ENCODE measurements at places on chromosomes 11 and 22.

GRCh38 chr11:81380395-81380794 lies 1353.3 kb downstream of the FAM181B start:
- no peak for DNase-seq

DNA sequence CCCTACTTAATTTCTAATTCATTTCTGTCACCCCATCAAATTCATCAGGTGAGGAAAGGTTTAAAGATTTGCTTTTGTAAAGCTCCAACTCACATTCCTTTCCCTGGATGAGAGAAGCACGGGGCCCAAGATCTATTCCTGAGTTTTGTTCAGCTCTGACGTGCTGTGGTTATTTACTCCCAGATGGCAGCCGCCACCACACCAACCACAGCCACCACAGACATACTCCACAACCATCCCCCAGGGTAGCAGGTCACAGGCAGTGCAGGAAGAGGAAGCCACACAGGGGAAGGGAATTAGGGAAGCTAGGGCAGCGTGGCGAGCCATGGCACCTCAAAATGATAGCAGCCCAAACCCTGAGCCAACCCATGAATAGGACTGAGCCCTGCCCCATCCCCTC lies 63.5 kb upstream of the CSNK2A3 start:
- DNase-seq: no peak

DNA sequence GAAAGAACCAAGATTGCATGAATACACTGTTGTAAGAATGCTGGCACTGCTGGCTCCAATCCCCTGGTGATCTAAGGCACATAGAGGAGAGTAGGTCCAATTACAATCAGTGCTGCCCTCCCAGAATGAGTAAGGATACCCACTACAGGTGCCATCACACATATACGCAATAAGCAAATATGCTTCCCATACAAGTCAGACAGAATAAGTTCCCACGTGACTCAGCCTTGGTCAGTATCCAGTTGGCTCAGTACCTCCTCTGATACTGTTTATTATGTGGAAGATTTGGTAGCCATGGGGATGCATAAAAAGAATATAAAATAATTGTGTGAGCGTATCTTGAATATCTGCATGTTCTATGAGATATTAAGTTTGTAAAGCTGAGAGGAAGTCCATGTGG lies 8.9 kb upstream of the OR2D3 start:
- no peak for DNase-seq

DNA sequence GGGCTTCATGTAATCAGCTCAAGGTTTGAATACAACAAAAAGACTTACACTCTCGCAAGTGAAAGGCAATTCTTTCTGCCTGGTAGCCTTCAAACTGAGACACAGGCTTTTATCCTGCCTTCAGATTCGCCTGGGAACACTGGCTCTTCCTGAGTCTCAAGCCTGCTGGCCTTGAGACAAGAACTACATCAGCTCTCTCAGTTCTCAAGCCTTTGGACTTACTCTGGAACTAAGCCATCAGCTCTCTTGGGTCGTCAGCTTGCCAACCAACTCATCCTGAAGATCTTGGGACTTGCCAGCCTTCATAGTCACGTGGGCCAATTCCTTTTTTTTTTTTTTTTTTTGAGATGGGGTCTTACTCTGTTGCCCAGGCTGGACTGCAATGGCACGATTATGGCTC lies 35.7 kb upstream of the LRRC10B start:
- no peak for DNase-seq

DNA sequence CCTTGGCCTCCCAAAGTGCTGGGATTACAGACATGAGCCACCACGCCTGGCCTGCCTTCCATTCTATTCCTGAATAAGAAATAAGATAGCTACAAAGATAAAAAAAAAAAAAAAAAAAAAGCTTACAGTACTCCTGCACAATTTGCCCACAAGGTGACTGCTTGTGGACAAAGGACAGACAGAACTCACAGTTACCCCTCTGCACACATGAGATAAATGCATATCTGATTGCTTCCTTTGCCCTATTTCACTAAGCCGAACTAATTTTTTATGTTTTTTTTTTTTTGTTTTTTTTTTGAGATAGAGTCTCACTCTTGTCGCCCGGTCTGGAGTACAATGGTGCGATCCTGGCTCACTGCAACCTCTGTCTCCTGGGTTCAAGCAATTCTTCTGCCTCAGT lies 23.6 kb upstream of the HSPA8 start:
- DNase-seq: no peak

DNA sequence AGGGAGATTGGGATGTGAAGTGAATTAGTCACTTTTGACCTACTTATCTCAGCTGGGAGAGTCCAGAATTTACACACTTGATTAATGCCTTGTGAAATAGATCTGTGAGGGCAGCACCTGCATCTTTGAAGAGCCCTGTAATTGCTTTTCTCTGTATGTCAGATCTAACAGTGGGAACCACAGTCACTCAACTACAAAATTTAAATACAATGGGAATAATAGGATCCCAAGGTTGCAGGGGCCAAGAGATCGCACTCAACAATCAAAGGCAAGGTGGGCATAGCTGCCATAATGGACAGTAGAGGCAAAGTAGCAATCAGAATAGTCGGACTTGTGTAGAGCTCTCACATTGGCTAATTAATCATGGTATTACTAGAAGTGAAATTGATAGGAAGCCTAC lies 45.5 kb upstream of the NARS2 start:
- no peak for DNase-seq

- peak; percentile 97 for DNase-seq
Measured at GRCh38 chr11:111926505-111927391, 8.0 kb downstream of the C11orf52 start.

GRCh38 chr11:119155733-119156492 lies 7.1 kb downstream of the ABCG4 start:
- peak; percentile 45 for DNase-seq

- no peak for DNase-seq
Measured at GRCh38 chr11:126839496-126839895, 161.1 kb downstream of the KIRREL3 start.

DNA sequence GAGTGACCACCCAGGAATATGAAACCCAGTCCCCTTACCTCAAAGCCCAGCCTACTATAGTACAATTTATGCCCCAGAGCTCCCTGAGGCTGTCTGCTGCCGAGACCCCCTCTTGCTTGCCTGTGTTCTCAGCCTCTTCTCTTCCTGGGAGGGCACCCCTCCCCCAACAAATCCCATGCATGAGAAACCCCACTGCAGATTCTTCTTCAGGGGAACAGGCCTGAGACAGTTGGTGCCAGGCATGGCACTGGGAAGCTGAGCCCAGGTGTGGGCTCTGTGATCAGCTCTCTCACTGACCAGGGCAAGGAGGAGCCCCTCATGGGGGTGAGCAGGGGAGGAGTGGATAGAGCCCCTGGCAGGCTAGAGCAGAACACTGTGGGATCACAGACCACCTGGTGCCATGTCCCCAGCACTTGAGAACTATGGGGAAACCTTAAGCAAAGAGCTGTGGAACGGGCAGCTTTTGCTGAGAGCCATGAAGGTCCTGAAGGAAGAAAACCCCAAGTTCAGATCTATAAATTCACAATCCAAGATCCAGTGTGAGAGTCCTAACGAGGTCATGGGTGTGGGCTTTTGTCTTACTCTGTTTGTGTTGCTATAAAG lies 46.5 kb upstream of the TH start:
- DNase-seq: no peak

GRCh38 chr11:8066036-8066910 lies 14.7 kb upstream of the TUB start:
- DNase-seq: no peak

DNA sequence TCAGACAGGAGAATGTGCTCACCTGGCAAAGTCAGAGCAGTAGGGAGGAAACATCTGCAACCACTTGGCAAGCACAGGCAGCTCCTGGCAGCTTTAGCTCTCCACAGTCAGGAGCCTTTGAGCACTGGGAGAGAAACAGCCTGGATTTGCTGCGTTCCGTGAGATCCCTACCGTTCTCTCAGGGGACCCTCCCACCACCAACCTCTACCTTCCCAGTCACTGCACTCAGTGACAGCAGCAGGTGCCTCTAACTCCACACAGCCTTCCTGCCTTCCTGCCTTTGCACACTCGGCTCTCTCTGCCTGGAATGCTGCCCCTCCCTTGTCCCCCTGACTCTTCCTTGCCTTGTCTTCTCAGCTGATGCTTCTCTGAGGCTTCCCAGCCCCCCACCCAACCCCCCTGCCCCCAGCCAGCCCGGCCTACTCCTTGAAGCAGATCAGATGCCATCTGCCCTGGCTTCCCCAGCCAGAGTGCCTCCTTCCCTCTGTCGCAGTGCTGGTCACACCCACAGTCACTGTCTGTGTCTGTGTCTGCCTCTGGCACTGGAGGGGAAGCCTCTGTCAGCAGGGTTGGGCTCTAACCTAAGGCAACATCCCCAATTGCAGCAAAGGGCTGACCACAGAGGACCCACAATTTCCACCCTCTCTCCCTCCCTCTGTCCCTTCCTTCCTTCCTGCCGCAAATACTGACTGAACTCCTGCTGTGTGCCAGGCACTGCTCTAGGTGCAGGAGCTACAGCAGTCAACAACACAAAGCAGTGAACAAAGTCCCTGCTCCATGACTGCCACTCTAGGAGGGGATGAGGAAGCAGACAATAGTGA lies 14.9 kb upstream of the TSKU start:
- DNase-seq: no peak

DNA sequence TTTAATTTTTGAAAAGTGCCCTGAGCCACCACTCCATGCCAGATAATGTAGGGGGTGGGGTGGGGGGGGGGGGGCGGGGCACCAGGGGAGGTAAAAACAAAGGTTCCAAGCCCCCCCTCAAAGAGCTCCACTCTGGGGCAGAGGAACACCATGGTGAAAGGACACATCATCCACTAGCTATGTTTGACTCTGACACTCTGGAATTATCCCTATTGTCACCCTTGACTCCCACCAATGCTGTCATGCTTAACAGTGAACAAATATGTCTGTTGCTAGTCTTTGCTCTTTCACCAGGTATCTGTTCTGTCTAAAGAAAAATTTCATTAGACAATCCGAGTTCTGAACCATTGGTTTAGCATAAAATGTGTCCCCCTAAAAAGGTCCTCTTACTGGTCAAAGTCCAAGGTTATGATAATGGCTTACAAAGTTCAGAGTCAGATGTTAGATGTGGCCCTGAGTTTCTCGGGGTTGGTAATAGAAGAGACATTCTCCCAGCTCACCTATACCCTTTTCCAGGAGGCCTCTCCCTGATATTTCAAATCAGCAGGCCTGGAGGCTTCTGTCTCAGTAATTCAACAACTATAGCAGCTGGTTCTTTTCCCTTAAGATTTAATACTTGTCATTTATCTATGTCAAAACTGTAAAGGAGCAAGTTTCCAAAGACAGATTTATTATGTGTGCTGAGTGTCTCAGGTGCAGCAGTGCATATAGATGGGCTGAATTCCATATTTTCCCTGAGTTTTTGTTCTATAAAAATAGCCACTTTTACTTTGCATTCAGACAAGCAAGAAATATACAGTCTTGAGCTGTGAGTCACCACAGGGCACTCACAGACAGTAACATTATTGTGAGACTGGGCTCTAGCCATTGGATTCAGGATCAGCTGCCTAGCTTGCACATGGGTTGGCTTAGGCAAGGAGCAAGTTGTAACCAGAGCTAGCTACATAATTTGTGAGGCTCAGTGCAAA lies 174.1 kb downstream of the CSNK2A3 start:
- DNase-seq: no peak

- no peak for DNase-seq
Measured at GRCh38 chr11:76391811-76392475, 10.8 kb downstream of the GVQW3 start.

DNA sequence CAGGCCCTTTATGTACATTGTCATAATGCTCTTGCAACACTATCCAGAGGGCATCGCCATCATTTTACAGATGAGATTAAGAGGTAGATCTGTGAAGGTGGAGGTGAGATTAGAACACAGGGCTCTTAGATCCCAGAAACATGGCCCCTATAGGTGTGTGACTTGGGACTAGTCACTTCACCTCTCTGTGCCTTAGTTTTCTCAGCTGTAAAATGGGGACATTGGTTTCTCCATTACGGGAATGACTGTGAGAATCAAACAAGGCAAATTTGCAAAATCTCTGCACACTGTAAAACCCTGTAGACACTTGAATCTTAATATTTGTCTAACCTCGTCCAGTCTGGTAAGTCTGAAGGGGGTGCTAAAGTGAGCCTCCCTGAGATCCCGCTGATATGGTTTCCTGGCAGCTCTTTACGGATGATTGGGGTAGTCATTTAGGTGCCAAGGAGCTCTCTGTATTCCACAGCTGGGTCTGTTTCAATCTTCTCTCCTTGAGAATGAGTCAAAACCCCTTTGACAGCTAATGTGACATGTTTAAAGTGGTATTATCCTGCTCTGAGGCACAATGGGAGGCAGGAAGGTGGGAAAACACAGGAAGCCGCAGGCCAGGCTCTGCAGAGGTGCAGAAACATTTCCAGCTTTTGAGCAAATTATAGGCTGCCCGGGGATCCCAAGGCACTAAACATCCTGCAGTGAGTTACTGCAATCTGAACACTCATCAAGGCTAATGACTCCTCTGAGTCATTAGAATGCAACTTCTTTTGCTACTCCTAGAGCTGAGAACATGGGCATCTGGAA lies 140.8 kb downstream of the CCDC81 start:
- DNase-seq: no peak

- no peak for DNase-seq
Measured at GRCh38 chr11:42049650-42050049, 590.2 kb upstream of the LRRC4C start.

DNA sequence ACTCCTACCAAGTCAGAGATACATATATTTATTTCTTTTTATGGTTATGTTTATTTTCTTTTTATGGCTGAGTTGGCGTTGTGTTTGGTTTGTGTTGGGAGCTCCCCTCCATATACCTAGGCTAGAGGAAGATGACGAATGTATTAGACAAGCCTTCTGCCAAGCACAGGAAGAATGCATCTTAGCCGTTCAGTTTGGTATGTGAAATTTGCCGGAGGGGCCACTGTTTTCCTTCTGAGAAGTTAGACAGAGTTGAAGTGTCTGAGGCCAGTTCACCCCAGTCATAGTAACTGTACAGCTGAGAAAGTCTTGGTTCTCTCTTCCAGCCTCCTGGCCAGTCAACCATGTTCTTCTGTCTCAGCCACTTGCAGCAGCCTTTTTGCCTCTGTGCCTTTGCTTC lies 29.8 kb downstream of the TEAD1 start:
- no peak for DNase-seq

Data from OCI-LY7 (cell line).